ENCODE measurements at places on chromosomes 2 and 18.

- no peak for DNase-seq
Measured at GRCh38 chr2:6224267-6224666, 532.1 kb downstream of the SOX11 start.

GRCh38 chr2:207825978-207826377, 56.3 kb upstream of the FZD5 start:
- DNase-seq = peak; percentile 70

DNA sequence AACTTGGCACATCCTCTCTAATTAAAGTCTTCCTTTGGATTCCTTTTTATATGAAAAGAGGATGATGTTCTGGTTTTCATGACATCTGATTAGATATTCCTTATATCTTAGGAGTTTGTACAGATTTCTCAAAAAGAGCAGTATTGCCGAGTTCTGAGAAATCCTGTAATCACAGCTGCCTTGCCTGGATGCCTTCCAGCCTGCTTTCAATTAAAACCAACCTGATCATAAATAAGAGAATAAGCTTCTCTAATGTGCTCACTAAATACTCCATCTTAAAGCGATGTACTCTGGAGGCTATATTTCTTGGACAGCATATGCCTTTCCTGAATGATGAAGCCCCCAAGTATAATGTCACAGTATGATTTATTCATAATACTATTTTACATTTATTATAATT, 1203.8 kb upstream of the PIK3C3 start:
- DNase-seq = no peak

GRCh38 chr18:23648940-23649607, 13.6 kb downstream of the ANKRD29 start:
- peak; percentile 61 for DNase-seq

DNA sequence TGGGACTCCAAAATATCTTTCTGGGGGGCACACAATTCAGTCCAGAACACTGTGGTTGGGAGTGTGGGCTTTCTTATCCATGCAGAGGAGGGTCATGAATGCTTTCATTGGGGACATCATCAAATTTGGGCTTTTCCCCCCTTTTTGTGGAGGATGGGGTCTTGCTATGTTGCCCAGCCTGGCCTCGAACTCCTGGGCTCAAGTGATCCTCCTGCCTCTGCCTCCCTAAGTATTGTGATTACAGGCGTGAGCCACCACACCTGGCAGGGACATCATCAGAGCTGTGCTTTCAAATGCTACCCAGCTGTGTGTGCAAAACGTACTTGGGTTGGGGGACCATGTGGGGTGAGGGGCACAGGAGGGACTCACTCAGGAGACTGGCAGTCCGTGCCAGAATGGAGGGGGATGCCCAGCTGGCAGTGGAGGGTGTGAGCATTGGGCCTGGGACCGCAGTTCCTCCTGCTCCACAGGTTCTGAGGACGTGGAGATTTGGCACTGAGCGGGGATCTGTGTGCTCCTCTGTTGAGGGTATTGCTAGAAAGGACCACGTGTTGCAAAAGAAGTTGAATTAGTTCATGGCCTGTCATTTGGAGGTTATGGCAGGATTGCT, 24.4 kb downstream of the EMILIN2 start:
- no peak for DNase-seq

DNA sequence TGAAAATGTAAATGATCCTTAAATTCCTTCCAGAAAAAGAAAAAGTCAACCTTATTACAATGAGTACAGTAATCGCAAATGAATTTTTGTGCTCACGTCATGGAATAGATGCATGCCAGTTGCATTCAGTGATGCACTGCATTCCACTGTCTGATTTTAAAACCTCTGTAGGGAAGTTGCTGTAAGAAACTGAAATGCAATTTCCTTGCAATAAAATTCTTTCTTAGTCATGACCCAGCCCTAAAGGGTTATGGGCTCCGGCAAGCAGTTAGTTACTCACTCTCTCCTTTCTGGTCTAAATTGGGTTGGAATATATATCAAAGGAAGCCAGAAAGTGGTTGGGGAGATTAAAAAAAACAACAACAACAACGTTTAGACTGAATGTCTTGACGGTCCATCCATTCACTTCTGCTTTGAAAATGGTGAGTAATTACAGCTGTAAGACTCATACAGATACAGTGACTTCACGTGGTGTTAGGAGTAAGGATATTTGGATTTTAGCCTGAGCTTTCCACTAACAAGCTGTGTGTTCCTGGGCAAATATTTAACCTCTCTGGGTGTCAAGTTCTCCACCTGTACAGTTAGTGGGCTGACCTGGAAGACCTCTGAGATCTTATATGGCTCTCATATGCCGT, 8.6 kb upstream of the RND3 start:
- no peak for DNase-seq

DNA sequence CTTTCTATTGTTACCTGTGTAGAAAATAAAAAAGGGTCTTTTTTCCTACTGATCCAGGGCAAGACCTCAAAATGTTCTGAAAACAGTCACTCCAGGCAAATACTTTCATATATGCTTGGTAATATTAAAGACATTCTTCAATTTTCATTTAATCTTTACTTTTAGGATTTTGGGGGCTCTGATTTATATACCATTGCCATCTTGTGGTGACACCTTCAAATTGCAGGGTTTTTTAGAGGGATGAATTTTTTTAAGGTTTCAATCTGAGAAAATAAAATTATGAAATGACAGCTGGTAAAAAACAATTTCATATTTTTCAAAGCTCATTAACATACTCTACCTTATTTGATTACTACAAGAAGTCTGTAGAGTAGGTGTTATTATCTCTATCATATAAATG, 26.8 kb downstream of the MAPK4 start:
- no peak for DNase-seq

GRCh38 chr2:169707626-169708025, 13.4 kb downstream of the PHOSPHO2 start:
- DNase-seq = no peak

DNA sequence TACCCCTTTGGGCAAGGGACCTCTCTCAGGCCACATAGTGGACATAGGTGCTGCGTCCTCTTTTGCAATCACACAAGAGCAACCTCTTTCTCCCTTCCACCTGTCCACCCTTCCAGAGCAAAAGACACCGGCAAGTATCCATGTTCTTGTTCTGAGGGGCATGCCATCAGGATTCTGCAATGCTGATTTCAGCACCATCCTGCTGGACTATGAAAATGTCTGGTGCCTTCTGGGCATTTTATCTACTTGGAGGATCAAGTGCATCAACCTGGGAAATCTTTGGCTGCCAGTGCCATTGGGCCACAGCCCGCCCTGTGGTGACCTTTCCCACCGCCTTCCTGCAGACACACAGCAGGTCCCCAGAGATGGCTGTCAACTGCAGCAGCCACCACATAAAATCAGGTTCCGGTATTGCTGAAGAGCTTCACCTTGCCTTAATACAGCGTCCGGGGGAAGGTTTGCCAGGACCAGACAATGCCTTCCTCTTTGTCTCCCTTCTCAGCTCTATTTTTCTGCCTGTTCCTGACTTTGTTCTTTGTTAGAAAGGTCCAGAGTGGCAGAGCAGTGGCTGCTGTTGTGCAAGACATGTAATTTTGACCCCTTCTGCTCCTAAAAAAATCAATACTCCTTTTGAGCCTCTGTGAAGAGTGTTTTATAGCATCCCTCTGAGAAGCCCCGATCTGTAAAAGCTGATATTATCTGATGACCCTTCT, 18.5 kb upstream of the BOD1L2 start:
- DNase-seq = no peak

GRCh38 chr18:55048892-55049291, 89.6 kb upstream of the CCDC68 start:
- DNase-seq = no peak

DNA sequence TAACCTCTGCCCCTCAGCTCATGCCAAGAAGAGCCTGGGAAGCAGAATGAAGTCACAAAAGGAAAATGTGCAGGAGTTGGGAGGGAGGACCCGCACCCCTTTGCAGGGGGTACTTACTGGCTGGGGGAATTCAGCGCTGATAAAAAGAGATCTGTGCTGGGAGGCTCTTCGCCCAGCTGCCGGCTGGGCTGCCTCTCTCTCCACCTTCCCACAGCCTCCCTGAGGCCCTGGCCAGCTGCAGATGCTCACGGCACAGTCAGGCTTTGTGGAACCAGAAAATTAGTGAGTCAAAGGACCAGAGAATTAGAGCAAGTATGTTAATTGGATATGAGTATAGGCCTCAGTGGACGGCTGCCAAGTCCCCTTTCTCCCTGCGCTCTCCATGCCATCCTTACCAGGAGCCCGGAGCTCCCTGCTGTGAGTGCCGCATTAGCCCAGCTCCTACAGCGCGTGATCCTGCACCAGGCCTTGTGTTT, 181.7 kb upstream of the SH3BP4 start:
- peak; percentile 47 for DNase-seq

DNA sequence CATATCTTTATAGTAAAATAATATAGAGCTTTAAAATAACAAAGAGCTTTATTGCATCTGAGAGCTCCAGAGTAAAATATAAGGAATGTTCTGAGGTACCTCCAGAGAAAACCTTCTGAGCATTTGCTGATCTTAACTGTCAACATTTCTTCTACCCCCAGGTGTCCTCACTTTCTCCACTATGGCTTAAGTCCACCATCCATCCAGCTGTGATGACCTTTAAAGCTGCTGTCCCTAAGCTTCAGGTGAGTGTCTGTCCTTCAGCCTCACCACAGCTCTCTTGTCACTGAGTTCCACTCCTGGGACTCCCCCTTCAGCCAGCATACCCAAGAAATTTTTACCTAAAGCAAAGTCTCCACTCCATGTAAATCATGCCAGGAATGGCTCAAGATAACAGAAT, 137.9 kb downstream of the MYO5B start:
- no peak for DNase-seq

- no peak for DNase-seq
Measured at GRCh38 chr2:234146087-234146826, 95.8 kb downstream of the SPP2 start.

DNA sequence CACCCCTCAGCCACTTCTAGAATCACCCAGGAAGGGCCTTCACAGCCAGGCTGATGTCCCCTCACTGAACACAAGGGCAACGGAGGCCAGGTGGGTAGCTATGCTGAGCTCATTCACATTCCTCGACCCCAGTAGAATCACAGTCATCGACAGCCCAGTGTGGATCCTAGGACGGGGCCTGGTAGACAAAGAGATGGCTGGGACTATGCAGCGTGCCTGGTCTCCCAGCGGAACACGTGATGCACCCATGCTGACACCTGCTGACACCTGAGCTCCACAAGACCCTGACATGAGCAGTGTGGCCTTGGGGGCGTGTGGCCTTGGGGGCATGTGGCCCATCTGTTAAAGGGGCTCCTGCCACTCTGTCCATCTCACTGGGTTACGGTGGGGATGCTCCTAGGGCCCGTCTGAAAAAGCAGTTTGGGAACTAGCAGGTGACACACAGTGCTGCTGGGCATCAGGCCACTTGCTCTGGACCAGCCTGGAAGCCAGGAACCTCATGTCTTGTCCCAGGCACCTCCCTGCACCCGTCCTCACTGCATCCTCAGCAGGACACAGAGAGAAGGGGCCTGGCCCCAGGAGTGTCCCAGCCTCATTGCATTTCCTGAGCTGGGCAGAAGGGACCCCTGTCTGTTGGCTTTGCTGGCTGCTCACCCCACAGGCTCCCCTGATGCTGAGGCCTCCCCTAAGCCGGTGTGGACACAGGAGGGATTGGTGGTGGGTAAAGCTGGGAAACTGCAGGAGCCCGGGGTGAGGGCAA, 9.7 kb downstream of the ECEL1 start:
- DNase-seq = no peak

- peak; percentile 27 for DNase-seq
Measured at GRCh38 chr18:49072524-49072934, 121.8 kb upstream of the SMAD7 start.

DNA sequence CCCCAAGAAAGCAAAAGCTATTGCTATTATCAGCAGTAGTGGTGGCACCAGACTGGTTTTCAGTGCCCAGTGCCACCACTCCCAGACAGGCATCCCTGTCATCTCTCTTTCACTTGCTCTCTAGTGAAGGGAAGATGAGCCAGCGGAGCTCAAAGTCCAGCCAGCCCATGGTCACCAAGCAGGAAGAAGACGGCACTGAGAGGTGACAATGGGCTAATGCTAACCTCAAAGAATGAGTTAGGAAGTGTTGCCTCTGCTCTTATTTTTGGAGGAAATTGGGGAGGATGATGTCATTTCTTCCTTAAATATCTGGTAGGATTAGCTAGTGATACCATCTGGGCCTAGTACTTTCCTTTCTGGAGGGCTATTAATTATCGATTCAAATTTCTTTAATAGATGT, 1.7 kb downstream of the SP140 start:
- DNase-seq = no peak

GRCh38 chr2:228799208-228799588, 471.9 kb downstream of the PID1 start:
- no peak for DNase-seq

GRCh38 chr2:230774348-230774951, 61.8 kb downstream of the CAB39 start:
- DNase-seq = no peak

- no peak for DNase-seq
Measured at GRCh38 chr18:55265130-55265675, 305.9 kb upstream of the CCDC68 start.

- DNase-seq = no peak
Measured at GRCh38 chr18:76668546-76668945, 153.8 kb upstream of the ZNF236 start.

- DNase-seq = no peak
Measured at GRCh38 chr2:37555457-37555856, 116.0 kb downstream of the CDC42EP3 start.

DNA sequence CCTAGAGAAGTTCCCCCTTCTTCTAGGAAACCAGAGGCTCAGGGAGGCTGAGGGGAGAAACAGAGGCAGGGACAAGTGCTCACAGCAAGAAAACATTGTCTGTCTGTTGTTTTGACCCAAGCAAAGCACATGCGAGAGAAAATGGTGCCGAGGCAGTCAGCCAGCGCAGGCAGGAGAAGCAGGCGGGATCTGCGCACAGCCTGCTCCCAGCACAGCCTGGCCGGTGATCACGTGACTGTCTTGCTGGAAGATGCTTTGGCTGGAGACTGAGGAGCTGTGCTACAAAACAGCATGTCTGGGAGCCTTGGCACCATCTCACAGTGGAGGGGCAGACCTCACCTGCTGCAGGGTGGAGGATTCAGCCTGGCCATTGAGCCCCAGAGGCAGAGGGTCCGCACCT, 93.7 kb upstream of the MYCN start:
- no peak for DNase-seq
